Activated CD8-positive, alpha-beta memory T cell treated with anti-CD3 and anti-CD28 coated beads for 1 hour (primary cell): ENCODE measurements at places on chromosomes 13 and 19.

- no peak for DNase-seq
Observed at GRCh38 chr19:6996810-6997209, 24.4 kb downstream of the MBD3L2B start.

- no peak for DNase-seq
Observed at GRCh38 chr13:26988059-26988769, 183.4 kb downstream of the USP12 start.

DNA sequence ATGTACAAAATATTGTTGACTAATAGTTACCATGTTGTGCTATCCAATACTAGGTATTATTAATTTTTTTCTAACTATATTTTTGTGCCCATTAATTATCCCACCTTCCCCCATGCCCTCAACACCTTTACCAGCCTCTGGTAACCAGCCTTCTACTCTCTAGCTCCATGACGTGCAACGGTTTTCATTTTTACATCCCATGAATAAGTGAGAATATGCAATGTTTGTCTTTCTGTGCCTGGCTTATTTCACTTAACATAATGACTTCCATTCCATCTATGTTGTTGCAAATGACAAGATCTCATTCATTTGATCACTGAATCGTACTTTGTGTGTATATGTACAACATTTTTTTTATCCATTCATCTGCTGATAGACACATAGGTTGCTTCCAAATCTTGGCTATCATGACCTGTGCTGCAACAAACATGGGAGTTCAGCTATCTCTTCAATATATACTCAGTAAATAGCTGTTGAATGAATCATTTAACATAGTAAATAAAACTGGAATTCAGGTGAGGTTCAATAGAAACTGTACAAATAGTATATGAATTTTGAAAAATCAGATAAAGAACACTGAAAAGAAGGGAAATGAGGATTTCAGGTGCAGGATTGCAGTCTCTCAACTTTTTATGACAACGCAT lies 509.0 kb upstream of the MIR17HG start:
- DNase-seq = no peak

DNA sequence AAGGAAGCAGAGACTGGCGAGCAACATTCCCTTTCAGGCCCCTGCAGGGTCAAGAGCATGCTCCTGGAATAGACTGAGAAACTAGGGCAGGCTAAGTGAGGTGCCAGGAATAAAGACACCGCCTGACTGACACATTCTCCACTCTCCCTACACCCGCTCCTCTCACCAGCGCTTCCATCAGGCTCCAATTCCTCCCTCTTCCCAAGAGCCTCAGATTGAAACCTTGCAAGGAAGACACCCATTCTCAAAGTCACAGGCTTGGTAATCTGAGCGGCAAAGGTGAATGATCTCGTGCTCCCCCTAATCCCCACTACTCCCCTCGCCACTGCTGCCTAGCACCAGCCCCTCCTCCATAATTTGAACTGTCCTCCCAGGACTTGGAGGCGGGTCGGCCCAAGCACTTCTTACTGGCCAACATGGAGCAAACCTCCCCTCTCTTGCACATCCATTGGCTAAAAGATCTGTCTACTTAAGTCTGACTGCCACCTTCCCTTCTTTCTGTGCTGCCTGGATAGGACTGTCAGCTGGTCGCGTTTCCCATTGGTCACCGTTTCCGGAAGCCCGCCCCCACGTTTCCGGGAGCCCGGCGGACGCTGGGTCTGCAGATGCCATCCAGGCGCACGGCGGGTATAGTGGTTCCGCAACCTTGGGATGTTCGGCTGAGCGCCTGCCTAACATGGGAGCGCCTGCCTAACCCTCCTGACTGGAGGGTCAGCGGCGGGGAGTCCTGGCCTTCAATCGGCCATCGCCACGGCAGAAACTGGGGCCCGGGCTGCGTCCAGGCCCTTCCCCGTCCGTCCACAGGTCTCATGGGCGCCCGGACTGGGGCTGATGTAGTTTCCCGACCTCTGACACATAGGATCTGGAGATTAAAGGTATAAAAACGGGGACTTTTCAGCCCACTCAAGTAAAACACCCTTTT lies 33.6 kb downstream of the ZNF383 start:
- no peak for DNase-seq

GRCh38 chr13:50529154-50529882 lies 314.2 kb downstream of the DLEU7 start:
- DNase-seq = no peak

- DNase-seq = no peak
Observed at GRCh38 chr13:103525530-103525929, 459.3 kb upstream of the SLC10A2 start.
